Lower lobe of right lung (tissue), 2 donors: ENCODE measurements at places on chromosomes 2 and 18. TPM values are rescaled to one million over a fixed set of nuclear protein-coding genes. Genes with fewer than 3 reads are reported as not detected.

DNA sequence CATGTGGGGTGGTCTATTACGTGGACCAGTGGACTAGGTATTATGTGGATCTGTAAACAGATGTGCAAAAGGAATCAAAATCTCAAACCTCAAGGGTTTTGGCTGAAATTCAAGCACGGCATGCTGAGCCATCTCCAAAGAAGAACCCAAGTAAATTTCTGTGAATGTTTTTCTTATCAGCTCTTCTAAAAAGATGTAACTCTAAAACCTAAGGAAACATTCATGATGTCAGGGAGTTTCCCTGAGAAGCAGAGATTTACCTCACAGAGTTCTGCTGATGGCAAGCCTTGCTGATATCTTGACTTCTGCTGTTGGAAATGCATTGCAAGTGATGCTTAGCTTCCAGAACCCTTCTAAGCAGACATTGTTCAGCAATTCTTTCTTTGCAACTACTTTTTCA lies 21.6 kb downstream of the DSG4 start:
- H3K36me3 ChIP-seq: no peaks in the 10 kb centered on the region
- DNase-seq: no peak
- H3K4me1 ChIP-seq: peaks cover 7% of the 10 kb centered on the region
- no peaks in the 10 kb centered on the region for H3K27me3 ChIP-seq

DNA sequence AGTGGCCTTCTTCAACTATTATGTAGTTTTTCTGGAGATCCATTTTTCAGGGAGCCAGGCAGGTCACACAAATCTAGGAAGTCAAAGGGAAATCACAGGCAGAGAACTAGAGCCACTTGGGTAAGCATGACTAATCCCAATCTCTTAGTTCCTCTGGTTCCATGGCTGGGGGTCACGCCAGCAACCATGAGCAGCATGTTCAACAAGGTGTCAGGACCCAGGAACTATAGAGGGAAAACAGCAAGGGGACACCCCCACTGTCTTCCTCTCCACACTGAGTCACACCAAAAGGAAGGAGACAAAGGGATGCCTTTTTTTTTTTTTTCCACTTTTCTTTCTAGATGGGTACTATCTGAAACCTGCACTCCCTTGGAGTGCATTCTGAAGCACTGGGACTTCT lies 250.9 kb downstream of the OTX1 start:
- H3K4me3 ChIP-seq: no peak overlapping the region
- no peaks in the 10 kb centered on the region for H3K36me3 ChIP-seq
- H3K27ac ChIP-seq: no peak overlapping the region
- no peak for DNase-seq
- no peaks in the 10 kb centered on the region for H3K27me3 ChIP-seq

DNA sequence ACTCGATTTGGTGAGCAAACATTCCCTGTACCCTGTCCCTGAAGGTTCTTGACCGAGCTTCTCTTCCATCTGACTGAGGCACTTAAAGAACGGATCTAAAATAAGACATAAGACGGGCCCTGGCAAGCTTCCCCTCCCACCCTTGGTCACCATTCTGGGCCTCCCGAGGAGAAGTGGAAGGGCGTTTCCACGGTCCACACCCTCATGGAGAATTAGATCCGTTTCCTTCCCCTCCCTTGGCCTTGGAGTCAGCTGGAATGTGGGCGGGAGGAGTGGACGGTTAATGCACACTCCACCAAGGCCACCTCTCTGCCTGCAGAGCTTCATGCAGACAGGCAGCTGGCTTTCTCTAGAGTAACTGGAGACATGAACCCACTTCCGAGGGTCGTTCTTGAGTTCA lies 257.3 kb upstream of the APCDD1 start:
- no peak overlapping the region for H3K4me3 ChIP-seq
- no peaks in the 10 kb centered on the region for H3K36me3 ChIP-seq
- H3K27ac ChIP-seq: no peak overlapping the region
- DNase-seq: peak; percentile 70

GRCh38 chr2:85222792-85223191 lies 89.6 kb downstream of the TCF7L1 start:
- H3K4me3 ChIP-seq: no peak overlapping the region
- H3K4me1 ChIP-seq: no peaks in the 10 kb centered on the region
- no peak overlapping the region for H3K27ac ChIP-seq
- no peak for DNase-seq

GRCh38 chr2:10466801-10467200 lies 18.7 kb upstream of the ODC1 start:
- DNase-seq: no peak
- H3K36me3 ChIP-seq: no peaks in the 10 kb centered on the region
- H3K27ac ChIP-seq: no peak overlapping the region
- H3K4me3 ChIP-seq: no peak overlapping the region

DNA sequence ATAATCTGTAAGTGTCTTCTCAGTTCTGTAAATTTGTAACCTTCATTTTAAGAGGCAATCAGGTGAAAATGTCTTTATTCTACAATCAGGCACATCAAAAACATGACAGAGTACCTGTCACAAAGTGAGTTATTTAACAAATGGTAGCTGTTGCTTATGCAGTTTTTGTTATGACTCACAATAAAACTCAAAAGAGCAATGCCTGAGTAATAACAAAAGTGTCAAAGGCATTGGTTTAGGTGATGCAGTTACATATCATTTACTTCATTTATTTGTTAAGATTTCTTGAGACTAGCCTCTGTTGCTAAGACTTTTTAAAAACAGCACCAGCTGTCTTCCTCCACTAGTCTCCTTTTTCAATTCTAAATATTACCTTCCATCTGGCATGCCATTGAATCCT lies 177.8 kb downstream of the KIAA1328 start:
- no peaks in the 10 kb centered on the region for H3K36me3 ChIP-seq
- H3K4me3 ChIP-seq: no peak overlapping the region
- no peak for DNase-seq
- H3K27me3 ChIP-seq: no peaks in the 10 kb centered on the region

The TMEM87B gene
- total RNA-seq: 23.6 TPM
